ENCODE measurements at places on chromosomes 3 and 15. TPM values are rescaled to one million over a fixed set of nuclear protein-coding genes. Genes with fewer than 3 reads are reported as not detected.

- peak; percentile 52 for DNase-seq
Observed at GRCh38 chr3:64056606-64057180, 33.4 kb upstream of the PSMD6 start.

Gene HESX1
- total RNA-seq = 0.29 TPM

DNA sequence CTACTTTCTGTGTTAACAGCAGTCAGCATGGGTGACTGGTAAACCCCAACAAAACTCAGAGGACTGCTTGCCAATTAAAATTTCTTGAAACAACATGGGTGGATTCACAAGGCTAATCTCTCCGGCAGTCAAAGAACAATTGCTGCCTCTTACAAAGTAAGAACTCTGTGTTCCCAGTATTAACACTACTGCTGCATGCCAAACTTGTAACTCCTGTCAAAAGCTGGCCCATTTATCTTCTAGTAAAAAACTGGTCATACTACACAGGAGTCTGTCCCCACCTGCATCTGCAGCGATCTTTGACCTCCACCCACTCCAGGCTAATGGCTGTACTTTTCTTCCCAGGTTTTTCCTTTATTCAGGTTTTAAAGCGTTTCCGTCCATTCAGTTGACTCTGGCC is 8.7 kb upstream of the ZNF589 start:
- peak; percentile 13 for DNase-seq

- peak; percentile 96 for DNase-seq
Observed at GRCh38 chr3:36992806-36993325, at the start of gene EPM2AIP1. EPM2AIP1 (minus strand) TSS chr3:36993131; CDS start chr3:36993077, 54 bp downstream.

DNA sequence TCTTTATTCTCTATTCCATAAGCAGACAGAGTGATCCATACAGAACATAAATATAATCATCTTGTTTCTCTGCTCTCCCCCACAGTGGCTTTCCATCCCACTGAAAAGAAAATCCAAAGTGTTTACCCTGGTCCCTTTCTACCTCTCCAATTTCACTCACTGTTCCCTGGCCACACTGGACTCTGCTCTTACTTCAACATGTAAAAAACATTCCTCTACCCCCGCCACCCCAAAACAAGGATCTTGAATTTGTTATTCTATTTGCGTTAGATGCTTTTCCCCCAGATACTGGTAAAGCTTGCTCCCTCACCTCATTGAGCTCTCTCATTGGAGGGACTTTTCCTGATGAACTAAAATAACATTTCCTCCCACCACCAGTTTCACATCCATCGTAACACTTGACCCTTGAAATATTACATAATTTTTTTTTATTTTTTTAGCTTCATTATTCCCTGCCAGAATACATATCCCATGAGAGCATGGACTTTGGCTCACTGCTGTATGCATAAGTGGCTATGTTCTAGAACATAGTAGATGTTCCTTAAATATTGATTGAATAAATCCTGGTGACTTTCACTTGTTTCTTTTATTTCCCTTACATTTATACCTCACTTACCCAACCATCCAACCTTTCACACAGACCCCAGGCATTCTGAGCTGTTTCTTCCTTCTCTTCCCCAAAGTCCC is 162.7 kb upstream of the MEIS2 start:
- DNase-seq = no peak

Gene GOLGA6L4
- total RNA-seq = 1.8 TPM

GRCh38 chr3:81198756-81199155 is 562.7 kb downstream of the GBE1 start:
- DNase-seq = no peak

GRCh38 chr3:157566596-157566995 is 63.4 kb upstream of the VEPH1 start:
- no peak for DNase-seq

DNA sequence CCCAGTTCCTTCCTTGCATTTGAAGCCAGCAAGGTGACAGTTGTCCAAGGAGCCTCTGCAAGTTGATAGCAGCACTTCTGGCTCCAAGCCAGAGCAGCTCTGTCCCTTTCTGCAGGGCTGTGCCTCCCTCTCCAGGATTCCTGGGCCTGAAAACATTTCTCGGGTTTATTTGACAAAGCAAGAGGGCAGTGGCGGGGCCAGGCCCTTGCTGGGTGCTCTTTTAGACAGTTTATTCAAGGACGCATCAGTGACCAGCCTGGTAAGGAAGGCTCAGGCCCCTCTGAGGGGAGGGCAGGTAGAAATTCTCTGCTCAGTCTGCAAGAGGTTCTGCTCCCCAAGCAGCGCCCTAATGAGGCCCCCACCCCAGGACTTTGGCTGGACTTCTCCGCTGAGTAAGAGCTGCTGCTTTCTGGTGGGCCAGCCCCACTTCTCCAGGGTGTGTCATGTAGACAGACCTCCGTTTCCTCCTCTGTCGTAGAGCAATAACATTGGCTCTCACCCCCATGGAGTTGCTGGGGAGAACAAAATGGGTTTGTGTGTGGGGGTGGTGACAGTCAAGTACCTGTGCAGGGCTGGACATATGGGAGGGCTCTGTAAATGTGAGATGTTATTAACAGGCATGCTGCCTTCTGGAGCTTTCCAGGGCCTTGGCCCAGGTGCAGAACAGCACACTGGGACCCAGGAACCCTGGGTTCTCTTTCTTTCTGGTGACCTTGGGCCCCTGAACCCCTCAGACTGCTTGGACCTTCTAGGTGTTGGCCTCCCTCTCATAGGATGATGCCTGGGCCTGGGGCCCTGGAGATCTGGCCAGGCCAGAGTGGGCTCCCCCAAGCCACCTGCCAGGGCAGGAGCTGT is 146.2 kb upstream of the TLE3 start:
- peak; percentile 52 for DNase-seq

GRCh38 chr3:144437989-144438388 is 466.4 kb downstream of the DIPK2A start:
- no peak for DNase-seq

- DNase-seq = no peak
Observed at GRCh38 chr3:194014756-194015155, 121.2 kb upstream of the HES1 start.

GRCh38 chr3:45884368-45885201 is 1.8 kb upstream of the CCR9 start:
- peak; percentile 43 for DNase-seq

Gene CCR2
- total RNA-seq = not detected

Gene NANOGP8
- 1.2 TPM for total RNA-seq

Gene KCNMB2
- 1.1 TPM for total RNA-seq

Gene ACP3
- under 0.01 TPM for total RNA-seq

GRCh38 chr3:58121183-58121582 is 89.6 kb downstream of the DNASE1L3 start:
- DNase-seq = no peak

GRCh38 chr3:120245386-120245785 is 39.6 kb downstream of the GPR156 start:
- no peak for DNase-seq

GRCh38 chr3:31291818-31292217 is 240.9 kb upstream of the STT3B start:
- DNase-seq = no peak

- no peak for DNase-seq
Observed at GRCh38 chr15:69973102-69973714, 124.5 kb downstream of the TLE3 start.

Gene TRH
- under 0.01 TPM for total RNA-seq

Gene ERICH6
- under 0.01 TPM for total RNA-seq

DNA sequence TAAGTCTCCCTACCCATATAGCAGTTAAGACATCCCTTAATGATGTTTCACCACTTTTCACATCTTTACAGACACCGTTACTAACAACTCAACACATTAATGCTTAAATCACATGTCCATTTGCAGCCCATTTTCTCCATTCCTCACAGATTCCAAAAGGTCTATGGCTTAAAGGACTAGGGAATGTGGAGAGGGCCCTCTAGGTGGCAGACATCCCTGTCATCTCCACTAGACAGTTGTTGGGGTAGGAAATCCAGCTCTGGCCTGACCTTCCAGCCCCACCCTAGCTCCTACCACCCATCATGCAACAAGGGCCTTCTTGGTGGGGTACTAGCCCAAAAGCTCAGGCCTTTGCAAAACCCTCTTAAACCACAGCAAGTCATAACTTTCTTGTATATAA is 25.2 kb downstream of the CPEB1 start:
- DNase-seq = no peak

GRCh38 chr15:40785164-40785563 is 15.4 kb downstream of the C15orf62 start:
- no peak for DNase-seq

DNA sequence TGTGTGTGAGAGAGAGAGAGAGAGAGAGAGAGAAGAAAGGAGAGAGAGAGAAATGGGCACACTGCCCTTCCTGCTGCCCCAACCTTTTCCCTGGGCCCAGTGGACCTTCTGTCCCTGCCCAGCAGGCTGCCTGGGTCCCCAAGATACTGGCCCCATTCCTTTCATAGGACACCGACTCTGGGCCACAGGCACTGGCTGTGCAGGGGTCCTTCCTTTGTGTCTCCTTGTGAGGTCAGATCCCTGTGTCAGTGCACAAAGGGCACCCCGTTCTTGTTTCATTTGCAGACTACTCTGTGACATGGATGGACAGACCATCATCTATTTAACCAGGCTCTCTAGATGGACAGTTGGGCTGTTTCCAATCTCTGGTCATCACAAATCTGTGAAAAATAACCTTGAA is 21.3 kb upstream of the KLF13 start:
- DNase-seq = no peak

Gene BNC1
- total RNA-seq = 3.3 TPM

Gene CAMKV
- total RNA-seq = not detected

Gene P2RY14
- total RNA-seq = not detected

DNA sequence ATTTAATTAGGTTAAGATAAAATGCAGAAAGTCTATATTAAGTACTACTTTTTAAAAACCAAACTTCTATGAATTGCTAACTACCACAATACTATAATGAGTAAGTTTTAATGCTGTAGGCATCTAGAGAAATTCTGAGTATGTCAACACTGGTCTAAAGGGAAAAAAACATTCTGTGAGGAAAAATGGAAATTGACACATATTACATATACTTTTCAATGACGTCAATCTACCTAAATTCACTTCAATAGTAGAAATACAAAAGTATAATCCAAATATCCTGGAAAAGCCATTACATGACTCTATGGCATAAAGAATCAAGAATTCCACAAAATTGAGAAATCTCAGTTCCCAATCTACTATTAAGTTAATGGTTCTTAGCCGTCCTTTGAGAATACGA is 2.2 kb downstream of the SECISBP2L start:
- no peak for DNase-seq

GRCh38 chr3:173663696-173664111 is 266.2 kb downstream of the NLGN1 start:
- DNase-seq = no peak

GRCh38 chr15:92880796-92881195 is 19.3 kb upstream of the CHD2 start:
- no peak for DNase-seq

- no peak for DNase-seq
Observed at GRCh38 chr3:39226106-39226741, 33.8 kb upstream of the XIRP1 start.

- no peak for DNase-seq
Observed at GRCh38 chr3:101941318-101942040, 92.2 kb downstream of the NFKBIZ start.

Gene SPINK8
- total RNA-seq = not detected

DNA sequence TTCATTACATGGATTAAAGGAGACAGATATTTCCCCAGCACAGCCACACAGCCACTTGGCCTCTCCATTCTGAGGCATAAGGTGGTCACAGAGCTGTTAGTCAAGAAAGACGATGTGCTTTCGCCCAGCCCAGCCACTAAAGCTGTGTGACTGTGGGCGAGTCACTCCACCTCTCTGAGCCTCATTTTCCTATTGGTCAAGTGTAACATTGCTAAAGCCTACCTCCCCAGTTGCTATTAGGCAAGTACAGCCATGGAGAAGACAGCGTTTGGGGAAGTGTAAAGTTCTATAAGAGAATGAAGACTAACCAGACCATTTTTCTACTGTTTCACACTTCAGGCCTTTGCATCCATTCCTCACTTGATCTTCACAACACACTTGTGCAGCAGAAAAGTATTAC is 24.1 kb downstream of the TMEM40 start:
- no peak for DNase-seq

- no peak for DNase-seq
Observed at GRCh38 chr3:53592862-53593261, 98.5 kb downstream of the CACNA1D start.
